H54 (cell line): ENCODE measurements at places on chromosomes 2 and 18.

GRCh38 chr18:46767217-46767616 lies 10.4 kb upstream of the ST8SIA5 start:
- no peak for DNase-seq

DNA sequence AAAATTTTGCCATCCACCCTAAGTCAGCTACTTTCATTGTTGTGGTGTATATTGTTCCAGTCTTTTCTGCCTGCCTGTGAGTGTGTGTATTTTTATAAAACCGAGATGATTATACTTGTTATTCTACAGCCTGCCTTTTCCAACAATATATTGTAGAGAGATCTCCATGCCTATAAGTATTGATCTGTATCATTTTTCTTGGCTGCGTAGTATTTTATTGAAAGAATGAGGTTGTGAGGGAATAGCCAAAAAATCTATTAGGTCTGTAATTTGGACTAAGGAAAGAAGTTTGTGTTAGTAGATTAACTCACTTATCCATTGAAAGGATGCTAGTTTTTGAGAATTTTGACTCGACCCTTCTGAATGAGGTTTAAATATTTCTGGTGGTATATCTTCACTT lies 34.9 kb downstream of the PPM1B start:
- no peak for DNase-seq

DNA sequence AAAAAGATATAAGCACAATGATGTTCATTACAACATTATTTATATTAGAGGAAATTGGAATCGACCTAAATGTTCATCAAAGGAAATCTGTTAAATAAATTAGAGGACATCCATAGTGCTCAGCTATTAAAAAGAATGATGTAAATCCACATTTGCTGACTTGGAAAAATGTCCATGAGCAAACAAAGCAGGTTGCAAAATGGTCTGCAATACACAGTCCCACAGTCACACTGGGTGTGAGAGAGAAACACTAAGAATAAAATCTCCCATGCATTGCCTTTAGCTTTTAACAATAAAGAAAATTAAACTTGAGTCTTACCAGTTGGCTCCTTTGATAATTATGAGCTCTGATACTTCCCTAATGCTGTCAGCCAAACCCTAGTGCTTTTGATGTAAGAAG lies 811.1 kb upstream of the SALL3 start:
- no peak for DNase-seq

DNA sequence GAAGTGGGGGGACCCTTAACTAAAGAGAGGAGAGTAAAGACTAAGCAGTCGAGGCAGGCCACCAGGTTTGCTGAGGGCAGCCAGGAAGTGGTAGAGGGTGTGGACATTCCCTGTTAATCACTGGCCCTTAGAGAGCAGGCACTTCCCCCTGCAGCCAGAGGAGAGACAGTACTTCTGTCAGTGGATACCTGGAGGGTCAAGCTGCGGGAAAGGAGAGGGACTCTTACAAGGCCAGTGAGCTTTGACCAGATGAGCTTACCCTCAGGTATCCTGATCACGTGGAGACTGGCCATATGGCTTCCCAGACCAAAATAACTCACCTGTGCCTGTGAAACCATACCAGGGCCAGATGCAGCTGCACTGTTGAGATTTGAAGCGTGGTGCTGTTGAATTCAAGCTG lies 28.6 kb downstream of the ITGA6 start:
- no peak for DNase-seq

DNA sequence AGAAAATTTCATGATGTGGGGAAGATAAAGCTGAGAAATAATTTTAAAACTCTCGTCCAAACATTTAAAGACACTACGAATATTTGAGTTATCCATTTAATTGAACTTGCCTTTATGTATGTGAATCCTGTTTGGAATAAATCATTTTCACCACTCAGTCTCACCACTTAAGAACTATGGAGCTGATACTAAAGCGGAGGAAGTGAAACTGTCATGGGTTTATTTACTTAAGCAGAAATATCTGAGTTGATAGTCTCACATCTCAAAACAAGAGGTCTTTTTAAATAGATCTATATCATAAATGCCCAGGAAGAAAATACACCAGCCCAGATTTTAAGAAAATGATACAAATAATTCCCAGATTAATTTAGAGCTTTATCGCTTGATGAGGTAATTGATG lies 532.4 kb downstream of the ZNF804A start:
- no peak for DNase-seq

DNA sequence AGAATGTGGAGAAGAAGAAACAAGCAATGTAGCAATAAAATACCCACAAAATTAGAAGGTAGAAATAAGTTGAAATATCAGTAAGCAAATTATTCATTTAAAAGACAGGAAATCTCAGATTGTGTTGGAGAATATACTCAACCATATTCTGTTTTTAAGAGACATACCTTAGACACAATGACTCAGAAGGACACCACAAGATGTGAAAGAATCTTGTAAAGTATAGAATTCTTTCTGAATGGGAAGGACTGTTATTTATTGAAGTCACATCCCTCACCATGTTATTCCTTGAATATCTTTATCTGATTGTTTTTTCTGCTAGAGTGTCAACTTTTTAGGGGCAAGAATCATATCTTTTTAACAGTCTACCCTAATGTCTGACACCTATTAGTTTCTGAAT lies 50.4 kb downstream of the CTAGE1 start:
- DNase-seq = no peak

GRCh38 chr2:43107679-43108078 lies 118.7 kb downstream of the ZFP36L2 start:
- no peak for DNase-seq

DNA sequence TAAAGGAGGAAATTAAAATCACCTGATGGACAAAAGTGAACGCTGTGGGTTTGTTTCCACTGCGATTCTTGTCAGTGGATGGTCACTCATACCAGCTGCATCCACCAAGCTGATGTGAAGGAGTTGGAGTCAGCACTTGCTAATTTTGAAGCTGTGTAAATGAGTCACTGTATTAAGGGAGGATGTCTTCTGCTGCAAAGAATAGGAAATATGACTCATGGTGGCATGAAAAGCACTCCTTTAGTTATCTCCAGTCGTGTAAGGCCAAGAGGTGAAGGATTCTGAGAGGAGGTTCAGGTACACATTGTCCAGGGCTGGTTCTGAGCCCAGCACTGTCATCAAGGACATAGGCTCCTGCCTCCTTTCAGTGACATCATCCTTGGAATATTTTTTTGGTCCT lies 71.7 kb upstream of the SKOR2 start:
- DNase-seq = peak; percentile 57

- DNase-seq = peak; percentile 96
Observed at GRCh38 chr2:240250985-240251847, 110.8 kb upstream of the OTOS start.

DNA sequence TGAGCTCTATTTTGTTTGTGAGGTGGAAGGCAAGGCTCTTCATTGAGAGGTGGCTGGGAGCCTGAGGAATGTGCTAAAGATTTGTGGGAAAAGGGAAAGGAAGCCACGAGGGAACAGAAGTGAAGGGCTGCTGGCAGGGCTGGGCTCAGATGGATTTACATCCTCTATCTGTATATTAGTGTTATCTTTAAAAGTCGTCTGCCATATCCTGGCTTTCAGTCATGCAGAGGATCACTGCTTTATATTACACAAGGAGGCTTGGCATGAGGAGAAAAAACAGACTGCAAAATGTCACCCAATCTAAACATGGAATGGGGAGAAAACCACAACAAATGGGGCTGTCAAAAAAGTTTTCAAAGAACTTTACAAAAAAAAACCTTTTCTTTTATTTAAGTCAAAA lies 434.4 kb downstream of the HRH4 start:
- no peak for DNase-seq

DNA sequence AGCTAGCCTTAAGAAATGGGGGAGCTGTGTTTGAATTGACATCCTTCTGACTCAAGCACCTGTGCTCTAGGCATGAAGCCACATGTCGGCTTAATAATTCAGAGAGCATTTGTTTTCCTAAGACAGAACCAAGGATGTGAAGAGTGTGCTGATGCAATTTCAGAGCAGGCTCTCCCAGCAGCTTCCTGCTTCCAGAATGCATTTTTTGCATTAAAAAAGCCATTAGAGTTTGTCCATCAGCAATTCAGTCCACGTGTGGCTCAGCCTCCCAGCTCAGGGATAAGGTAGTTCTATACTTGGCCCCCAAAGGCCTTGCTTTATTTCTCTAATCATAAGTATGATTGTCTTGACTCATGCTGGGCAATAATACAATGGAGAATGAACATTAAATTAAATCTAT lies 37.7 kb downstream of the DOCK10 start:
- DNase-seq = no peak

GRCh38 chr2:126828051-126828450 lies 70.6 kb upstream of the TEX51 start:
- no peak for DNase-seq

DNA sequence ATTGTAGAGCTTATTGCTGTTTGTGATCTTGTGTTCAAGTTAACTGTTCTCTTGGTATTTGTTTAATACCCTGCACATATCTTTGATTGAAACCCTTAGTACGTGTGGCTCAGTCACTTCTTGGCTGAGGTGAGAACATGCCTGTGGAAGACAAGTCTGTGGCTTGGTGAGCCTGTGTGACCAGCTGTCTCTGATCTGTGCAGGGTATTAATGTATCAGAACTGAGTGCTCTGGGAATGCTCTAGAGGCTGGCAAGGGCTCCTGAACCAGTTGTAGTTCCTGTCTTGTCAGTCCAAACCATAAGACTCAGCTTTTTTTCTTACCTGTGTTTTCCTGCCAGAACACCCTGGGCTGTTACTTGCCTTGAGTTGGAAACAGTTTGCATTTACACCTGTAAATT lies 52.4 kb upstream of the EPHA4 start:
- no peak for DNase-seq

DNA sequence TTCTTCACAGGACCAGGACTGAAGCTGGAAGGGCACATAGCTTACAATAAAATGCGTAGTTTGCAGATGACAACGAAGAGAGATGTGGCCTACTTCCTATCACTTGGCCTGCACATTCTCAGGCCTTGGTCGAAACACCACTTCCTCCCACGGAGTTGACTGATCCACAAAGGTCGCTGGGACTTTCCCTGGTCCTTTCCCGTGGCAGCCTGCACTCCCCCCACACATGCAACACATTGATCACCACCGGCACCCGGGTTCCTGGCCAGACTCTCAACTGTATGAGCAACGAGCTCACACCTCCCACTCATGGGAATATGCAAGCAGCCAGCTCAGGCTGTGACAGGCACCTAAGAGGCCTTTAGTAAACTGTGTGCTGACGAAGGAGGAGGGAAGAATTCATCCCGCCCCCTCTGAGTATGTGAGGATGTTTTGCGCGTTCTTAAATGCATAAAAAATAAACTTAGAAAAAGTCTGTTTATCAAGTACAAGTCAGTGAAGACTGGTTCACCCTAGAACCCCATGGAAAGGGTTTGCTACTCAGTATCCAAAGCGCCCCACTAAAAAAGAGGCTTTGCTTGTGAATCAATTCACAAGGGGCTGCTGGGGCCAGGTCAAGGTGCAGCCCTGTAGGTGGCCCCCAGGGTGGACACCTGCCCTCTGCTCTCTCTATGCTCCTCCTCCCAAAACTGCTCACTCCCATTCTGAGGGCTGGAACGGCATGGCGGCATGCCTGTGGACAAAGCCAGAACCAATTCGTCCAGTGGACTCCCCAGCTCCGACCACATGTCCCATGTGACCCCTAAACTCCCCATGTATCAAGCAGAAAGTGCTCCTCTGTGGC lies 154.3 kb downstream of the EIPR1 start:
- no peak for DNase-seq

GRCh38 chr18:32889615-32890593 lies 117.1 kb upstream of the KLHL14 start:
- DNase-seq = no peak

DNA sequence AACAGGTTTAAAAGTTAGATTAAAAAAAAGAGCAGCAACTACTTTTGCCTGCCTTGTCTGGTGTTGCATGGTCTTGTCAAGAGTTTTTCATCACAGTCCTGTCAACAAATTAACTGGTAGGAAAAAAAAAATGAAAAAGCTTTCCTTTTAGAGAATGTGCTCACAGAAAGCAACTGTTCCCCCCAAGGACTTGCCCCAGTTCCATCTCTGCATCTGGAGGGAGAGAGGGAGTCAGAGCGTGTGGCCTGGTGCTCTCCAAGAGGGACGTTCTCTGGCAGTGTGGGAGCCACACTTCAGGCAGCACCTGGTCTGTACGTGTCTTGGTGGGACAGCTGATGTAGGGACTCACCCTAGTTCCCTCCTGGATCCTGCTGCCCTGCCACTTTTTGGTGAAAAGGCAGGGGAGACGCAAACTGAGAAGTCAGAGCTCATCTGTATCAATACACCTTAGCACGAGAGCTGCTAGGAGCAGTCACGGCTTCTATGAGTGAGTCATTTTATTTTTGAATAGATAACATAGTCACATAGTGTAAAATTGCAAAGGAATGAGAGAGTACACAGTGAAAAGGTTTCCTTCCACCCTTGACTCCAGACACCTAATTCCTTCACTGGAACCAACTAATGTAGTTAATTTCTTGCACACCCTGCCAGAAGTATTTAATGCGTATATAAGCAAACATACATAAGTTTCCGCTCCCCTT lies 172.5 kb upstream of the MGAT5 start:
- DNase-seq = no peak

DNA sequence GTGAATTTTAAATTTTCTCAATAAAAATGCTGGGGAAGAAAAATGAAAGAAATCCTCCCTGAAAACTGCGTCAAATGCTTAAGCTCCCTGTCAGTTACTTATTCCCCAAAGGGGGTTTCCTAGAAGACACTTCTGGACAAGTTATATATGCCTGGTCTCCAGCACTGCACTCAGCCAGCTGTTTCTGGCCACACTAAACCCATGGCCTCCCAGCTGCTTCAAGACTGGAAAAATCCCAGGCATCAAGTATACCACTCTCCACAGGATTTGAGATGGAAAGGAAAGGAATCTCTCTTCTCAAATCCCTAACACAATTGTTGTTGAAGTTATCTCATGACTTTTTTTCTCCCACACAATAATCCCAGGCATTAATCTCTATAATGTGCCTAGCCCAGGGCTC lies 245.7 kb downstream of the NBAS start:
- no peak for DNase-seq

GRCh38 chr2:215784371-215784783 lies 229.0 kb downstream of the MREG start:
- no peak for DNase-seq

DNA sequence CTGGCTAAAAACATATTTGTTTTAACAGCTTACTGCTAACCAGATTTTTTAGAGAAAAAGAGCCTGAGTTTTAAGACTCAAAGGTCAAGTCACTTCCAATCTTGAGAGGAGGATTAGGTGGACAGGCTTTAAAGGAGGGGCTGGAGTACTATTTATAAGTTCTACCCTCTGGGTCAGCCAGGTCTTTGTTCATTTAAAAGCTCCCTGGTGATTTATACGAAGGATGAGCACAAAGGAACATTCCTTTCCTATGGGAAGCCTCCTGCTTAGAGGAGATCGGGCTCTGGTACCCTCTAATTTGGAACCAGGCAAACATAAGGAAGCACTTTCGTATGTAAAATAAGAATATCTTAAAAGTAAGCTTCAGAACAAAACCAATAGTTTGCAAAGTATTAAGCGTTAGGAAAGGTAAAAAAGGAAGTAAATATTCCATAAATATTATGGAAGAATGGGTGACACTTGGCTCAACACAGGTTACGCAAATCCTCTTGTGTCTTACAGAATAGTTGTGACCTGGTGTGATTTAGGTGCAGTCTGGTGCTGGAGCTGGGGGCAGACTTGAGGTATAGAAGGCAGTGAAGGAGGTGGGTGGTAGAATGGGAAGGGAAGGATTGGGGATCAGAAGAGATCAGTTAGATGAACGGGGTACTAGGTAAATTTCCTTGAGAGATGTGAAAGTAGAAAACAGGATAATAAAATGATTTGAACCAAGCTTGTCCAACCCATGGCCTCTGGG lies 35.6 kb downstream of the PDE6D start:
- no peak for DNase-seq
